ENCODE measurements at places on chromosomes 13 and 19.

DNA sequence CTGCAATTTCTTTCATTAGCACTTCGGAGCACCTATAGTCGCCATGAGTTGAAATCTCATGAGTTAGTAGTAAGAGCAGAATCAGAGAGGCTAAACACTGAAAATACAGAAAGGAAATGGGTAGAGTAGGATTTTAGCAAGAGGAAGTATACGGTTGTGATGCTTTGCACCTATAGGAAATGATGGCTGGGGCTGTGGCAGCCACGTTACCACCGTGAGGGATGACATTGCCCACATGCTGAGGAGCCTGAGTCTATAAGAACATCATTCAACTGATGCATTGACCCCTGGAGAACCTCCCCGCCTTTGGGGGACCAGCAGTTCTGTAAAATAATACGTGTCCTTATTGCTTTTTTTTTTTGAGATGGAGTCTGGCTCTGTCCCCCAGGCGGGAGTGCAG is 20.4 kb downstream of the FAM187B start:
- no peak for DNase-seq

- DNase-seq: no peak
Measured at GRCh38 chr13:20426766-20427448, 98.8 kb downstream of the CRYL1 start.

- no peak for DNase-seq
Measured at GRCh38 chr13:70022646-70023045, 85.0 kb upstream of the ATXN8OS start.

DNA sequence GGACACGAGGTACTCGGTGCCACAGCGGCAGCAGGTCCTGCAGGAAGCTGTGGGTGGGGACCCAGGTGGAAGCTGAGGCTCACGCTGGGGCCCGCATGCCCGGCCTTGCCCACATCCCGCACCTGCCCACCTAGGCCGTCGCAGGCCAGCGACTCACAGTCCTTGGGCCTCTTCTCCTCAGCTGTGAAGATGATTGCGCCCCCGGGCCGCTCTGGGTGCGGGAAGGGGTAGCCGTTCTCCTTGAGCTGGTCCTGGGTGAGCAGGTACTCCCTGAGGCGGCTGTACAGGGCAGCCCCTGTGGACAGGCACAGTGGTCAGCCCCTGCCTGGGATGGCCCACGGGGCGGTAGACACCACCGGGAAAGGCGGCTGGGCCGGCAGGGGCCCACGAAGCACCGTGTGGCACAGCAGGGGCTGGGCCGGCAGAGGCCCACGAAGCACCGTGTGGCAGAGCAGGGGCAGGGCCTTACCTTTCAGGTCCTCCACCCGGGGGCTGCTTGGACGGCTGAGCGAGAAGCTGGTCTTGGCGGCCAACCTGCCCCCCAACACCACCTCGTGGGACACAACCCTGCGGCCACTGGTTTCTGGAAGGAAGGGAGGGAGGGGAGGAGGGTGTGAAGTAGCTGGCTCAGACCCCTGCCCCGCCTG is 6.6 kb upstream of the ATP8B3 start:
- no peak for DNase-seq

GRCh38 chr19:49716154-49716553 is 25.2 kb downstream of the CPT1C start:
- DNase-seq: no peak

GRCh38 chr19:10517361-10517759 is at the start of gene S1PR5:
Gene S1PR5 (minus strand): TSS chr19:10517447. CDS start chr19:10515011, 2,436 bp downstream.
- DNase-seq: no peak

DNA sequence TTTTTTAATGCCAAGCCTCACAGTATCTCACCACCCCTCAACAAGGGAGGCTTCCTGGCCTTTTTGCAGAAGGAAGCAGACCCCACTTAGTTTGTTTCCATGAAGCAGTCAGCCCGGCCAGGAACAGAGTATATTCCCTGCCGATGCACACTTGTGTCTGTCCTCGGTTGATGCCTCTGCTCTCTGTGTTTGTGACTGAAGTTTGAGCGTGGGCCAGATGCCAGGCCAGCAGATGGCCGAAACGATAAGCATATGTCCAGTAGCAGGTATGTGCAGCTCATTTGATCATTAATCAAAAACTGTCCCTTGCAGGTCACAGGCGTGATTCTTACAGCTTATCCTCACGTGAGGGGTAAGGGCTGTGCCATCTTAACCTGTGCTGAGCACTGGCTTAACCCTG is 144.0 kb downstream of the IRS2 start:
- no peak for DNase-seq

DNA sequence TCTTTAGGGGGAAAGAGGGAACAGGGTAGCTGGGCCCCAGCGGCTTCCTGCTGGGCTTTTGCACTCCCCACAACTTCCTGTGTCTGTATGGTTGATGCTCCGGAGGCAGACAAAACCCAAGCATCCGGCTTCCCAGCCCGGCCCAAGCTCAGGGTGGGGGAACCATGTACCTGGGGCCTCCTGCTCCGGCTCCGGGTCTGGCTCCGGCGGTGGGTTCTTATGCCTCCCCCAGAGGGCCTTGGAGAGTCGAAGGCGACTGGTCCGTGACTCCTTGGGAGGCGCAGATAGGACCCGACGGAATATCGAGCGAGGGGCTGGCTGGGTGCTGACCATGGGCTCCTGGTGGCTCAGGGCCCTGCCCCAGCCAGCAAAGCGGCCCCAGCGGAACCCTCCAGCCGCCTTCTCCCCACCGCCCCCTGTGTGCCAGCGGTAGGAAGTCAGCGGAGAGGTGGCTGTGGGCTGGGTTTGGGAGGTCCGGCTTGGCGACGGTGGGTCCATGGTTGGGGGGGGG is 428 bp downstream of the RASAL3 start:
- no peak for DNase-seq

GRCh38 chr13:109707742-109708617 is 78.4 kb downstream of the IRS2 start:
- no peak for DNase-seq

- peak; percentile 30 for DNase-seq
Measured at GRCh38 chr13:31793246-31793645, 53.9 kb downstream of the RXFP2 start.

- DNase-seq: peak; percentile 82
Measured at GRCh38 chr13:84430015-84430414, 547.7 kb upstream of the SLITRK1 start.

GRCh38 chr13:19586904-19587634 is 25.7 kb upstream of the TPTE2 start:
- DNase-seq: no peak

GRCh38 chr13:28237944-28238343 is 99.6 kb downstream of the PAN3 start:
- no peak for DNase-seq

GRCh38 chr13:111397202-111397880 is 76.9 kb downstream of the TEX29 start:
- DNase-seq: no peak

DNA sequence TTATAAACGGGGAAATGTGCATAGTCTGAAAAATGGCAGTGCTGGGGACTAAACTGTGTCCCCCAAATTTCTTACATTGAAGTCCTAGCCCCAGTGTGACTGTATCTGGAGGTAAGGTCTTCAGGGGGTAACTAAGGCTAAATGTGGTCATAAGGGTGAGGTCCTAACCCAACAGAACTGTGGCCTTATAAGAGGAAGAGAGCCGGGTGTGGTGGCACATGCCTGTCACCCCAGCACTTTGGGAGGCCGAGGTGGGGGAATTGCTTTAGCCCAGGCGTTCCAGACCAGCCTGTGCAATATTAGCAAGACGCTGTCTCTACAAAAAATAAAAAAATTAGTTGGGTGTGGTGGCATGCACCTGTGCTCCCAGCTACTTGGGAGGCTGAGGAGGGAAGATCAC is 17.8 kb downstream of the PROZ start:
- no peak for DNase-seq

DNA sequence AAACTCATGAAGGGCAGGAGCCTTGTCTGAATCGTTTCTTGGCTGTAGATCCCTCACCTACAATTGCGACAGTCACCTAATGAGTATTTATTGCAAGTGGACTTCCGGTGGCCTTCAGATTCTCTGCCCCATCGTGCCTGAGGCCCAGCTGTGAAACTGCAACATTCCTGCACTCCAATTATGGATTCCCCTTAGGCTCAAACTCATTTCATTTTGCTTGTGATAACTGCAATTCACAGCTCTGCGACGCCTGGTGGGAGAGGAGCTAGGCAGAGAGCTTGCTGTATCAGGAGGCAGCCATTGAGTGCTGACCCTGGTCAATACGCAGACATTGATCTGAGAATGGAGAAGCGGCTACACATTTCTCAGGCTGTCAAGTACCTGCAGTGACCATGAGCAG is 59.0 kb downstream of the CCDC70 start:
- no peak for DNase-seq

DNA sequence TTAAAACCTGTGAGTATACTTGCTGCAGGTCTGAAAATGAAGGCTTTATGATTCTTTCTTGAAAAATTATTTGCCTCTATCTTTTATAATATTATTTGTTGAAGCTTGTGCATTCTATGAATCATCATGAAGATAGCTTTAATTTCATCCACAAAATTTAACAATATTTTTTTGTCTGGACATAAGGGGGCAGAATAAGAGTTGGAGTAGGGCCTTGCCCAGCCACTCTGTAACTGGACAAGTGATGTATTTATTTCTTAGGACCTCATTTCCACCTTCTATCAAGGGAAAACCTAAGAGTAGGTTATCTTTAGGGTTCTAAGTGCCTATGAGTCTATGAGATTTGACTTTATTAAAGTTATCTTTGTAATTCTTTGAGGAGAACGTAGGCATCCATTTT is 49.9 kb downstream of the N4BP2L1 start:
- no peak for DNase-seq

DNA sequence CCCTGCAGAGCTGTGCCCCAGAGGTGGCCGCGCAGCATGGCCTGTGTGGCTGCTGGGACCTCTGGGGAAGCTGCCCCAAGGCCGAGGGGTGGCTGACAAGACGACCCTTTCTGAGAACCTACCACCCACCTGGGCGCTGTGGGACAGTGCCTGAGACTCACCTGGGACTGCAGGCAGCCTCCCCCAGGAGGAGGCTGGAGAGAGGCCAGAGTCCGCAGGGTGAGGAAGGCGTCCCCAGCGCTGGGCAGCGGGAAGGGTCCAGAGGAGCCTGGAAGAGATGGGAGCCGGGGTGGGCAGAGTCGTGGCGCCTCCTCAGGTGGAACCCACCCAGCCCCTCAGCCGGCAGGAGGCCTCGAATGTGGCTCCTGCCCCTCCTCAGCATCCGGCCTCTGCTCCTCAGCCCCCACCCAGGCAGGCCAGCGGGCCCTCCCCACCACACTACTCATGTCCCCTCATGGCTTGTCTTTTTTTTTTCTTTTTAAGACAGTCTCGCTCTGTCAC is 25.3 kb downstream of the CILP2 start:
- no peak for DNase-seq

DNA sequence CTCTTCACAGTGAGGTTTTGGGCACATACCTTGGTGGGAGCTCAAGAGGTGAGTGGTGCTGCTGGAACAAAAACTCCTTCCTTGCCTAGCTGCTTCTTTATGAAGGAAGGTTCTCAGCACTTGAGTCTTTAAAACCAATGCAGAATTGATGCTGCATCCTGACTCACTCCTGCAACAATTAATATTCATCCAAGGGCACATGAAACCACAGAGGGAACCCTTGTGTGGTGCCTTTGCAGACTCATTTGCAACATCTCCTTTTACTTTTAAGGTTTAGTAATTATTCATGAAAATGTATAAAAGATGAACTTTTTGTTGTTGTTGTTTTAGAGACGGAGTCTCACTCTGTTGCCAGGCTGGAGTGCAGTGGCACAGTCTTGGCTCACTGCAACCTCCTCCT is 30.1 kb downstream of the OPA3 start:
- DNase-seq: no peak

DNA sequence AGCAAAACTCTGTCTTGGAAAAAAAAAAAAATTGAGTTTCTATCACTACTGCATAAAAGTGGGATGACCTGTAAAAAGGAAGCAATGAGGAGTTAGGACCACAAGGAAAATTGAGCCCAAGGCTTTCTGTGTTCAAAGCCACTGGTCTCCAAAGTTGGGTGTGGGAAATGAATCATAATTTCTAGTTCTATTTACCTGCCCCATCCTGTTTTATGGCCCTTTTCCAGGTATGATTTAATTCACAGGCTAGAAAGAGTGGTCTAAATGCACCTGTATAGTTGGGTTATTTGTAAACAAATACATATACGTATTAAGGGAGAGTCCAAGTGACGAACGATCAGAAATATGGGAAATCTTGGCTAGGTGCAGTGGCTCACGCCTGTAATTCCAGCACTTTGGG is 5.9 kb upstream of the DCAF15 start:
- DNase-seq: no peak

DNA sequence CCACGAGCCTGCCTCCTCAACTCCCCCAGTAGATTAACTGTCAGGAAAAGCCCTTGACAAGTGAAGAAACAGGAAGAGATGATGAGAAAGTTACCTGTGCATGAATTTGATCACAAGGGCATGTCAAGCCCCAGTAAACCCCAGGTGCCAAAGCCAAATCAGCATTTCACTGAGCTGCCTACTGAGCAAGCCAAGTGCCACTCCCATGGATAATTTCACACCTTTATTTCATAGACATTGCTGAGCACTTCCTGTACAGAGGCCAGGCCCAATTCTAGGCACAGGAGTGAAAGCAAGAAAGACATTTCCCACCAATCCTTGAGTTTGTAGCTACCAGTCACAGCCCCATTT is 2.4 kb downstream of the GADD45GIP1 start:
- DNase-seq: no peak

DNA sequence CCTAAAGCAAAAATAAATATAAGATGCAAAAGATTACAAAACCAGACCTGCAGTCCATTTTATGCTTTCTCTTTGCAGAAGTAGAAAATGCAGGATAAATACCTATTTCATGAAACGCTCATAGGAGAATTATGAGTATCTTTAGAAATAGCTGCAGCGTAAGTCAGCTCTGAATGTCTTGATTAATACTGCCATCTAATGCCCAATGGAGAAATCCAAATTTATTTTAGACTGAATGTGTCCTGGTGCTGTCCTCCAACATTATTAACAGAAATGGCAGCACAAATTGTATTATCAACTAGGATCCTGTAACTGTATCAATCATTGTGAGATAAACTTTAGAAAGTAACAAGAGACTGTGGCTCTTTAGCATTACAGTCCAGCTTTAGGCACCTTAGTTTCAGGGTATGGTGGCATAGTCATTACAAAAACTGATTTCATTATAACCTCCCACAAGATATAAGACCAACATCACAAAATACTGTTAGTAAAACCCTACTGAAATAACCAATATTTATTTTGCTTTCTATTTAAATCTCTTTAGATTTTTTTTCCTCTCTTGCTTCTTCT is 162.1 kb upstream of the MIR17HG start:
- DNase-seq: no peak

DNA sequence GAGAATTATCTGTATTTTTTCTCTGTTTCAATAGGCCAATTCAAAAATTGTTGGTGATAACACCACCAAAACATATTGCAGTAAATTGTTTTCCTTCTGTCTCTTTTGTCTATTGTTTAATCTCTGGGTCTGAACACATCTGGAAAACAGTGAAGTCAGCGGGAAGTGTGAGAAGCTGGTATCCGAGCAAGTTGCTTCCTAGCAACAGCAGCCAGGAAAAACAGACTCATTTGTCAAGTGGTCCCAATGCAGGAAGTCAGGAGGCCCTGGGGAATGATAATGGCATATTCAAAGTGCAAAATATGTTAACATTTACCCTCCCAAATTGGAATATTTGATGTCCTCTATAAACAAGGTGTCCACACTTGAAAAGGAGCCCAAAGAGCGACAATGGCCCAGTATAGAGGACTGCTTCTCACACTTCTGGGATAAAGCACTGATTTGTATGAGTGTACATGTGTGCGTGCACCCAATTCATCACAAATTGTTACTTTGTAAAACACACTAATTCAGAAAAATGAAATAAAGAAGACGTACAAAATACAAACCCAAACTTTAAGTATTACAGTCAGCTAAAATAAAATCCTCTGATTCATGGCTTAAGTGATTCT is 515.0 kb downstream of the TBC1D4 start:
- peak; percentile 11 for DNase-seq
